ENCODE measurements at places on chromosomes 16 and 17.

GRCh38 chr16:13982451-13982850 is 62.5 kb downstream of the ERCC4 start:
- no peak for DNase-seq

DNA sequence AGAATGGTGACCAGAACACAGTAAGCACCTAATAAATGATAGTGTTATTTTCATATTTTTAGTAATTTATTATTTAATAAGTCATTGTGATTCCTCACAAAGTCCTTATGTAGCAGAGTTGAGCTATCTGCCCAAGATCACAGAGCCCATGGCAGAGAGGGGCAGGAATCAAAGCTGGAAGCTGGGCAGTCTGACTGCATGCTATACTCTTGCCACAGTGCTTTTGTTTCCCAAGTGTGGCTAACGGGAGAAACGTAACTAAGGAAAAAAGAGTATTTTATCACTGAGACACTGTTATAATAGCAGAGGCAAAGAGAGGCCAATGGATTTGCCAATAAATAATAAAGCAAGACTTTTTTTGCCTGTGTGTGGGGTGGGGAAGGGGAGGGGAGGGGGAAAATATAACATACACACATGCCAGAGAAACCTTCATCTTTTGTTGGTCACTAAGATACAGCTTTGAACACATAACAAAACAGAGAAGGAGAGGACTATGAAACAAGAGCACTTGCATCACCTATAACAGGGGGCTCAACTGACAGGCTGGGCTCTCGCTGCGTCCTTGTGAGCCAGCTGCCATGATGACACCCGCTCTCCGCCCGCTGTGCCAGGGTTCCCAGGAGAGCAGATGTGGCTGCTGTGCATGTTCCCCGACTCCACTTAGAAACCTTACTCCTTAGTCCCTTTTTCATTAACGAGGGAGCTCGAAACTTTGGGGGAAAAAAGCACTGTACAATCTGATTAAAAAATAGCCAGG is 10.1 kb downstream of the CSNK2A2 start:
- DNase-seq: no peak

DNA sequence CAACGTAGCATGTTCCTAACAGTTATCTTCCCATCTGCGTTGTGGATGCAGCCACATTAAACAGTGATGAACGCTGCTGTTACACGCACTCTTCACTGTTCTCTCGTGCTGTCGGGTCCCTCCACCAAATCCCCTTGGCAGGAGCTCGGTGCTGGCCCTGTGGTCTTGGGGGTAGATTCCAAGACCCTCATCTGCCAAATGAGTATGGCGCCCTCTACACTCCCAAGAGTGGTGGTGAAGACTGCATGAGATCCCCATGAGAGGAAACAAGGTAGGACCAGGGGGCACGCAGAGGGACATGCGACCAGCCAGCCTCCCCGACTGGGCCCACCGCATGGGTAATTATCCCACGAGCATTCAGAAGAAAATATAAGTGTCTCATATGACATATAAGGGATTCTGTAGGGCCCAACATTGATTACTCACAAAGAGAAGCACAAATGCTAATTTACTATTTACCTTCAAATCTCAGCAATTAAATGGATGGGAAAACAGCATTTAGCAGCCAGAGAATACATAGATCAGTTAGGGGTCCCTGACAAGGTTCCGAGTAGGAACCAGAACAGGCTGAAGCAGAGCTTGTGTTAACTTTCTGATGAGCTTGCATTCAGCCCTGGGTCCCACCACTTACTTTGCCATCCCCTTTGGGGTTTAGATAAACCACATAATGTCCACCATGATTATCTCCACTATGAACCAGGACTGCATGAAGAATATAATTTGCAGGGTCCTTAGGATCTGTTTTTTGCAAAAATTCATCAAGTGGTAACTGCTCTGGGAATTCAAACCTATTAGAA is 23.8 kb downstream of the LITAFD start:
- DNase-seq: no peak

DNA sequence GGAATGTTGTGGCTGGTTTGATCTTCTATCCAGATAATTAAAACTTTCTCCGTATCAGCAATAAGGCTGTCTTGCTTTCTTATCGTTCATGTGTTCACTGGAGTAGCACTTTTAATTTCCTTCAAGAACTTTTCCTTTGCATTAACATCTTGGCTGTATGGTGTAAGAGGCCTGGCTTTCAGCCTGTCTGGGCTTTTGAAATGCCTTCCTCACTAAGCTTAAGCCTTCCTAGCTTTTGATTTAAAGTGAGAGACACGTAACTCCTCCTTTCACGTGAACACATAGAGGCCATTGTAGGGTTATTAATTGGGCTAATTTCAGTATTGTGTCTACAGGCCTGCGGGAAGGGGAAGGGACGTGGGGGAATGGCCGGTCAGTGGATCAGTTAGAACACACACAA is 42.9 kb downstream of the MSI2 start:
- no peak for DNase-seq

DNA sequence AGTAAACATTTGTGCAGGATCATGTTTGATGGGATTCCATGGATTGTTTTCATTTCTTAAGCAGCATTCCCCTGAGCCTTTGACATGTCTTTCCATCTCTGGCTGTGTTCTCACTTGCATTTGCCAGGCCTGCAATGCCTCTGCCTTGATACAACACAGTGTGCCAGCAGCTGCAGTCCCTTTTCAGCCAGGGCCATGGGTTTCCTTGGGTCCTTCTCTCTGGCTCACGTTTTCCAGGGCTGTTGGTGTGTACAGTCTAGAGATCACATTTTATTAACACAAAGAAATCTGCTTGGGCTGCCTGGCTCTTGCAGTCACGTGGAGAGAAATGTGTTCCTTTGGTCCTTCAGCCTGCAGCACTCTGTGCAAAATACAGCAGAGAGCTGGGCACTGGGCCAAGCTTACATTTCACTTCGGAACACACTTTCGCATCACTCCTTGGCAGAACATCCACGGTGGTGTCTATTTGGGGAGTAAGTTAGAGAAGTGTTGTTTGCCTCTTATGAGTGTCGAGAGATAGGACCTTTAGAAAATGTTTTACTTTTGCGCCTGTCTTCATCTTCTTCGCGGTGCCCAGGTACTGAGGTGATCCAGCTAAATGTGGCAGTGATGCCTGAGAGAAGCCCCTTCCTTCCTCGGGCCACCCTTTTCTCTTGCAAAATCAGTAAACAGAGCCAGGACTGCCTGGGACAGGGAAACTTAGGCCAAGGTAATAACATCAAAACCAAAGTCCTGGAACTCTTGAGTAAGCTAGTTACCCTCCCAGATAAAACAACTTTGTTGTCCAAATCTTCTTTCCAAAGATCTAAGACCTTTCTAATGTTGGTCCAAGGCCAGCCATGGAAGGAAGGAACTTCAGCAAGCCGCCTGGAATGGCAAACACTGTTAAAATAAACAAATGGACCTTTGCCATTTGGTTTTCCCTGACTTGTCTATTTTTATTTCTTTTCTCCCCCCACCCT is 20.9 kb downstream of the HLF start:
- peak; percentile 97 for DNase-seq

DNA sequence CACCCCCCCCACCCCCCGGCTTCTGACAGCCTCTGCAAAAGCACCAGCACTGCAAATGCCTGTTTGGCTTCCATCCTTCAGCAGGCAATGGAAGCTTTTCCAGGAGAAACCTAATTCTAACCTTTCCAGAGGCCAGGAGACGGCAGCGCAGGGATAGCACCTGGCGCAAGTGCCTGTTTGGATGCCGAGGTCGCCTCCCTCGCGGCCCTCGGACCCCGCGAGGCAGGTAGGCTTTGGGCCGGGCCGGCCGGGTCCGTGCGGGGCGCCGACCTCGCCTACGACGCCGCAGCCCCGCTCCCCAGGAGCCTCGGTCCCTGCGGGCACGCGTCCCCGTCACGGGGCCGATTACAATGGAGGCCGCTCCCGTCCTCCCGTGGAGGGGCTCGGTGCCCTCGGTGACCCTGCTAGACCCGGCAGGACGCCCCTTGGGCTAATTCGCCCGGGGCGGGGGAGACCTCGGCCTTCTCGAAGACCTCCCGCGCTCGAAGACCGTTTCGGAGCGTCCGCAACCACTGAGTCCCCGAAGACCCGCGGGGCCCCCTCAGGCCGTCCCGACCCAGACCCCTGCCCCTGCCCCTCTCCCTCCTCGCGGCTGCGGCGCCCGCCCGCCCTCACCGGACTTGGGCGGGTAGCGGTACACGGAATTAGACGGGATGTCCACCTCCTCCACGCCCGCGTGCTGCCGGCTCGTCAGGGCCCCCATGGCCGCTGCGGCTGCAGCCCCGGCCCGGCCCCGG is 587 bp downstream of the RNF157 start:
- no peak for DNase-seq

- peak; percentile 70 for DNase-seq
Observed at GRCh38 chr17:7843536-7844291, 9.7 kb downstream of the KDM6B start.

DNA sequence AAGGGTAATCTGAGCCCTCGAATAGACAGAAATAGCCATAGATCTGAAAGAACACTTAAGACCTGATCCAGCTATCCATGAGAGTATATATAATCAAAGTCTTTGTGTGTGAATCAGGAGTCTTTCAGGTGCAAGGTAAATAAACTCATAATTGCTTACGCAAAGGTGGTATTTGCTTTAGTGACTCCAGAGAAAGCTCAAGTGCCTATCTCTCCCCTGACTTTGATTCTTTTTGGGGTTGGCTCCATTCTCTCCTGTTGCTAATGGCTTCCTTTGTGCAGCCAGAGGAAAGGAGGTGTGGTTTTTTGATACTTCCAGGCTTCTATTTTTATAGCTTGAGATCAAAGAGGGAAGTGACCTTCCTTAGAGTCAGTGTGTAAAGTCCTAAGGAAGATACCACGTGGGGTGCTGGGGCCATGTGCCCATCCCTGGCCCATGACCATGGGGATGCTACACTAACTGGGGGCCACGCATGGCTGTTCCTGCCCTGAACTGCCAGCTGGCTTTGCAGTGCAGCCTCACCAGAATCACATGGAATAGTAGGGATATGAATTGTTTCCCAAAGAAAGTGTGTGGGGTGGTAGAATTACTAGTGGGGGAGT is 45.8 kb downstream of the TENT4B start:
- DNase-seq: no peak

- DNase-seq: no peak
Observed at GRCh38 chr16:70692130-70692872, 6.4 kb upstream of the MTSS2 start.

DNA sequence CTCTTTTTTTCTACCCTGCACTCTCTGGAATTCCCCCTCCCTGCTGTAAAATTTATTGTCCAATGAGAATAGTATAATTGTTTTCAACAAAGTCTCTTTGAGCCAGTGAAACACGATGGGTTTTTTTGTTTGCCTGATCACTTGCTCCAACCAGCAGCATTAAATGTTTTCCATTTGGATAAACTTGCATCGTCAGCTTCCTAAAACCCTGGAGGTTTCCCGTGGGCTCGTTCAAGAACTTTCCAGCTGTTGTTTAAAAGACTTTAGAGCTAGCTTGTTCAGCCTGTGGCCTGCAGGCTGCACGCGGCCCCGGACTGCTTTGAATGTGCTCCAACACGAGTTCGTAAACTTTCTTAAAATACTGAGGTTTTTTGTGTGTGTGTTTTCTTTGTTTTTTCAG is 14.9 kb downstream of the NAGPA start:
- DNase-seq: no peak

DNA sequence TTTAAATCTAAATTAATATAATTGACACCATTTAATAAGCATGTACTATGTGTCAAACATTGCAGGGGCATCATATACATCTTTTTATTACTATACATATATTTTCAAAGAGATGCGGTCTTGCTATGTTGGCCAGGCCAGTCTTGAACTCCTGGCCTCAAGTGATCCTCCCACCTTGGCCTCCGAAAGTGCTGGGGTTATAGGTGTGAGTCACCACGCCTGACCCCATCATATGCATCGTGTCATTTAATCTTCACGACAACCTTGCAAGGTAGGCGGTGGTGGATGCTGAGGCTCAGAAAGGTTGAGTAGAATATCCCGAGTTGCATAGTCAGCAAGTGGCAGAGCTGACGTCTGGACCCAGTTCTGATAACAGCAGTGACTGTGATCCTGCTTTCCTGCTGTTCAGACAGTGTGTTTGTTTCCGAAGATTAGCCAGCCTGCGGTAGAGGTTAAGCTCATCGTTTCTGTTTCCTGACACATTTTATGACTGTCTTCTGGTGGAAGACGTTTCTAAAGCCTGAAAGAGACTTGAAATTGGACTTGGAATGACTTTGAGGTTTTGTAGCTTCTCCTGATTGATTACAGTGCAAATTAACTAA is 316.6 kb downstream of the SNX29 start:
- DNase-seq: no peak

DNA sequence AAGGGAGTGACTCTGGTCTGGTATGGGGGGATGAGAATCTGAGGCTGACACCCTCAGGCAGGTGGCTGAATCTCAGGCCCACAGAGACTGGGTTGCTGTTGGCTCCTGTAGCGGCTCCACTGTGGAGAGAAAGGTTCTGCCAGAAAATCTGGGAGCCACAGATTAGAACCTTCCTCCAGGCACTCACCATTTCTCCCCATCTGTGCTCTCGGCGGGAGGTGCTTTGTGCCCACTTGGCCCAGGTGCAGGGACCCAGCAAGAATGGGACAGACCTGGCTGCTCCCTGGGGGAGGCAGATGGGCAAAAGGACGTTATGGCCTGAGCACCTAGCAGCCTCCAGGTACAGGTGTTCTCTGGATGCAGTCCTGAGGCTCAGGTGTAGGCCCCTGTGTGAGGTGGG is 20.1 kb downstream of the RAB11FIP3 start:
- DNase-seq: no peak

DNA sequence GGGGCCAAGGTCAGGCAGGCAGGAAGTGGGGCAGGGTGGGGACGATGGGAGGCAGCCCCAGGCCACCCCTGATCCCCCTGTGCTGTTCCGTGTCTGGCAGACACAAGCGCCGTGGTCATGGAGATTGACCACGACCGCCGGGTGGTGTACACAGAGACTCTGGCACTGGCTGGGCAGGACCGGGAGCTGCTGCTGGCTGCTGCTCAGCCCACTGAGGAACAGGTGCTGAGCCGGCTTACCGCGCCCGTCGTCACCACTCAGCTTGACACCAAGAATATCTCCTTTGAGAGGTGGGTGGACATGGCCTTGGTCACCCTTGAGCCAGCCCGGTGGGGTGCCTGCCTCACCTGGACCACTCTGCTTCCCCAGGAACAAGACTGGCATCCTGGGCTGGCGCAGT is 13.7 kb downstream of the CORO6 start:
- DNase-seq: no peak

DNA sequence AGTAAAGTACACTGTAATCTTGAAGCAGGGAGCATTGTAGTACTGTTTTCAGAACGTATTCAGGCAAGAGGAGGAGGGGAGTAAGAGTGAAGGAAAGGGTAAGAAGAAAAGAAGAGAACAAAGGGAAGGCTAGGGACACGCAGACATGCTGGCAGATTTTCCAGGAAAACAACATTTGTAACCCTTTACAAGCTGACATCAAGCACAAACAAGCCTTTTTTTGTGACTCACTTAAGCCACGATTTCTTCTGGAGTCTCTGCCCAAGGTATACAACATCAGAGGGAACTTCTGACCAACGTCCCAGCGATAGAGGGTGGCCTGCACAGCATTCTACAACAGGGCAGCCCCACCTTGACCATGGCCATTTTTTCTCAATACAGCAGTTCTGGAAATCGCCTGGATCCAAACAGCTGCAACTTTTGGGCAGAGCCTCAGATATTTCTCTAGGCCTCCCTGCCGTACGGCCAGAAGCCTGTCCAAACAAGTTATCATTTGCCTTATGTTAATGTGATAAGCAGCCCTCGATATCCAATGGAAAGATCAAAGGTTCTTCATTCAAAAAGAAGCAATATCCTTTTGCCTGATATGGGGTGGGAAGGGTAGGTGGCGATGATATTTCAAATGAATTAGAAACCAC is 247.3 kb downstream of the ZFHX3 start:
- DNase-seq: no peak

Data from fibroblast of the conjunctiva (primary cell).